ENCODE measurements at places on chromosomes 2 and 18.

GRCh38 chr2:122034777-122035176 is 279.3 kb downstream of the TSN start:
- DNase-seq, result no peak

DNA sequence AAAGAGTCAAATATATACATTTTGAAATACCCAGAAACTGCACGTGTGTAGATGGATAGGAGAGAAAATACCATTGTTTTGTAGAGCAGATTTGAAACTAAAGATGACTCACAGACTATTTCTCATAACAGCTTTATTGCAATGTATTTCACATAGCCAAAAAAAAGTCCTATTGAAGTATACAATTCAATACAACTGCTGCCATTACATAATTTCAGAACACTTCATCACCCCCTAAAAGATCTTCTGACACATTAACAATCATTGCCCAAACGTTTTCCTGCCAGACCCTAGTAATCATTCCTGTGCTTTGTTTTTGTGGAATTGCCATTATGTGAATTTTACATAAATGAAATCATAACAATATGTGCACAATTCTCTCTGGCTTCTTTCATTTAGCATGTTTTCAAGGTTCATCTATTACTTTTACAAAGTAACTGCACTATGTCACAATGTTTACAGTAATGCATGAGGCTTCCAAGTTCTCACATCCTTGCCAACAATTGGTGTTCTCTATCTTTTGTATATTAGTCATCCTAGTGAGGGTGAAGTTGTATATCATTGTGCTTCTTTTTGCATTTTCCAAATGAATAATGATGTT is 378.6 kb upstream of the CWC22 start:
- DNase-seq, result peak; percentile 90

DNA sequence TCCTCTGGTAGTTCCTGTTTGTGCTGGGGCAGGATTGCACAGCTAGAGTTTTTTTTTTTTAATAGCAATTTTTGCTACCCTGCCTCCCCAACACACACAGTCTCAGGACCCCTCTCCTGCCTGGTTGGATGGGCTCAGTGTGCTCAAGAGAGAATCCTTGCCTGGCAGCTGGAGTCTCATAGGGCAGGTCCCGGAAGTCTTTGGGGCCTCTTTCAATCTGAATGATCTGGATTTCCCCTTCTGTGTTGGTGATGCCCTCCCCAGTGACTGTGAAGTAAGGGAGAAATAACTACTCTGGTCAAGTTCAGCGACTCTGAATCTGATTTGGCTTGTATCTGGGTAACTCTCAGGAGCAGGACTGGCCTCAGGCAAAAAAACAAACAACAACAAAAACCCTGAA is 220.6 kb upstream of the LRRTM1 start:
- no peak for DNase-seq

DNA sequence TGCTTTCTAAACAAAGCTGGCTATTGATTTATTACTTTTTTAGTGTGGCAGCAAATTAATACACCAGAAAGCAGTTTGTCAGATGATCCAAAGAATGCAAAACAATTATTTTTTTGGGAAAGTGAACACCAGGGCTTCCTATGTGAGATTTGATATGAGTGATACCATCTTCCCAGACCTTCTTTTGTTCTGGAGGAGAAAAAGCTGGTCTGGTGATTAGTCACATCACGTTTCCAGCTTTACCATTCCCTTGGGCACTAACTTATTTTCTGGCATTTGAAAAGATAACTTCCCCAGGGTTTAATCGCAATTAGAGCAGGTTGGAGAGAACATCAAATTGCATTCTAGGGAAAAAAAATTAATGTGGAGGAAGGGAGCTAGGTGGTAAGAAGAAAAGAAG is 182.9 kb upstream of the TANK start:
- DNase-seq, result no peak

GRCh38 chr2:165871025-165871424 is 77.0 kb upstream of the GALNT3 start:
- DNase-seq, result no peak

- no peak for DNase-seq
Observed at GRCh38 chr2:218981881-218982585, 3.0 kb downstream of the FEV start.

- no peak for DNase-seq
Observed at GRCh38 chr18:67553437-67553836, 36.9 kb upstream of the DSEL start.

- DNase-seq, result no peak
Observed at GRCh38 chr2:234966340-234966739, 14.5 kb downstream of the SH3BP4 start.

DNA sequence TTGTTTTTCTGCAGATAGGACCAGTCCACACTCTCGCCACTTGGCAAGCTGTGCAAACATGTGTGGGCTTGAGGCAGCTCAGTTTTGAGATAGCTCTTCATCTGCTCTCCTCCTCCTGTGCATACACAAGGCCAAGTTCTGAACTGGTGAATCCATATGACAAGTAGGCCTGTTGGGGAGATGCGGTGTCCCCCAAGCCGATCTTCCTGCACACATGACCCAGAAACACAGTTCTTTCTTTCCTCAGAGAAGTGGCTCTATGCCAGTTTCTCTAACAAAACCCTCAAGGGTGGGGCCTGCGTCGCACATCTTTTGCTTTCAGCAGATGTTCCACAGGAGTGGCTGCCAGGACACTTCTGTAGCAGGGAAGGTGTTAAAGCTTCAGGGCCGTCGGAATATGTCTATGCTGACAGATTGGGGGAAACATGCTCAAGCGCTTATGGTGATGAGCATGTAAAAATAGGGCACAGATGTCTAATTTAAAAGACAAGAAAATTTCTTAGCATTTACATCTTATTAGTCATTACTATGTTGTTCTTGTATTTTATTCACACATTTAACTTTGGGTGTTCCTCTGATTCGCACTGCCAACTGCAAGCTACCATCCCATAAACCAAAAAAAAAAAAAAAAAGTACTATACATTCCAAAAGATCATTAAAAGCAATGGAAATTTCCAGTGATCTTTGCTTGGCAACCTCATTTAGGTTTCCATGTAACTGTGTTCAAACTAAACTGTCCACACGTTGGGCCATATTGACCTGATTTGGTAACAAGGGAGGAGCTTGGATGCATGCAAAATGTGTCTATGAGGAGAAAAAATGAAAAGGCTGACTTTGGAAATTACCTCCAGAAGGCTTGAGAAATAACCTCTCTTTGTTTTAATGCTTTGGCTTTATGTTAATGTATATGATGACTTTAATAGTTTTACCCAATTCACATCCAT is 1055.5 kb upstream of the KLHL29 start:
- DNase-seq, result no peak

- DNase-seq, result no peak
Observed at GRCh38 chr18:76398295-76398694, 96.7 kb downstream of the ZNF516 start.

DNA sequence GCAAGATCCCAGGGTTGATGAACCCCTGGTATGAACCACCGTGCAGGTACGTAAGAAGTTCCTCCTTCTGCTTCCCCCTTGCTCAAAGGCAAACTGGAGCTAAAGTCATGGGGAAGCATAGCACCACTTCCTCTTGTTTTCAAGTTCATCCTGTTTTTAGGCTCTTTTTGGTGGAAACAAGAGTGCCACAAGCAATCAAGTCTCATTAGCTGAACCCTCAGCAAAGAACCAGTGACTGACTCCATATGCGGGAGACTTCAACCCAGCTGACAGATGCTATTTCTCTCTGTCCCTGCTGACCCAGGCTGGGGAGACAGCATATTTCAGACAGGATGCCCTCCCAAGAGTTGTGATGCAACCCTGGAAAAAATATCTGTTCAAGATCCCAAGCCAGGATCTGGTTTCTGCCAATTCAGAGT is 47.7 kb downstream of the BCL2 start:
- no peak for DNase-seq
